ENCODE measurements at places on chromosomes 5 and 9.

DNA sequence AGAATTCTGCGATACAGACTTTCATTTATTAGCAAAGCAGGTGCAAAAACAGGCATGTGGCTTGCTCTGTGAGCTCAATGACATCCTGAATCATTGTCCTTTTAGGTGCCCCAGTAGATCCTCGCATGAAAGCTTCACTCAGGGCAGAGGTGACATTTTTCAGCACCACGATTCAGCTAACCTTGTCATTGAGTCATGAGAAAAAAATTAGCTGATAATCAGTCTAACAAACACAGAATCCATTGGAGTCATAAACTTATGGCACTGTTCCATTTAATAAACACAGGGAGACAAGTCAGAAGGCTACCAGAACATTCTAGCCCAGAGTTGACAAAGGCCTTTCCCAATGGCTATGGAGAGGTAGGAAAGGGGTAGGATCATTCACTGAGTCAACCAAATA is 104.8 kb upstream of the RAD23B start:
- DNase-seq = no peak

- no peak for DNase-seq
Measured at GRCh38 chr5:83510260-83510659, 38.7 kb downstream of the VCAN start.

GRCh38 chr9:96214635-96215034 is 87.3 kb downstream of the HSD17B3 start:
- DNase-seq = no peak

DNA sequence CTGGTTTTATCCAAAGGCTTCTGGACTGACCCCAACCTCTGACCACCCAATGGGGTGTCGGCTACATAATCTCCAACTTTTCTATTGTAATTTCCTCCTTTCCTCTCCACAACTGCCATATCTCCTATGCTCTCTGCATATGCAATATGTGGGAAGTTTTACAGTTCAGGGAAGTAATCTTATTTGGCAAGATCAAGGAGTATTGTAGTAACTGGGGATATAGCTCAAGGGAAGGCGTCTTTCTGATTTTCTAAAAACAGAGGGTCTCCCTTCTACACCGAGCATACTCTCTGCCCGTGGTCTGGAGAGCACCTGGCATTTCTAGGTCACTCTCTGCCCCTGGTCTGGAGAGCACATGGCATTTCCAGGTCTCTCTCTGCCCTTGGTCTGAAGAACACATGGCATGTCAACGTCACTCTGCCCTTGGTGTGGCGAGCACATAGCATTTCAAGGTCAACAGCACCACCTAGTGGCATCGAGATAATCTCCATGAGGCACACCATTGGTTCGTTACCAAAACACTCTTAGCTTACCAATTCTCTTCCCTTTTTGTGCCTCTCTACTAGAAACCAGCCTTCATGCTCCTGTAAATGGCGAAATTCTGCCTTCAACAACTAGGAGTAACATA is 616.4 kb upstream of the NUDT12 start:
- DNase-seq = no peak

GRCh38 chr5:143017541-143017940 is 247.4 kb downstream of the ARHGAP26 start:
- no peak for DNase-seq

- no peak for DNase-seq
Measured at GRCh38 chr5:120096413-120096812, 367.7 kb upstream of the PRR16 start.

DNA sequence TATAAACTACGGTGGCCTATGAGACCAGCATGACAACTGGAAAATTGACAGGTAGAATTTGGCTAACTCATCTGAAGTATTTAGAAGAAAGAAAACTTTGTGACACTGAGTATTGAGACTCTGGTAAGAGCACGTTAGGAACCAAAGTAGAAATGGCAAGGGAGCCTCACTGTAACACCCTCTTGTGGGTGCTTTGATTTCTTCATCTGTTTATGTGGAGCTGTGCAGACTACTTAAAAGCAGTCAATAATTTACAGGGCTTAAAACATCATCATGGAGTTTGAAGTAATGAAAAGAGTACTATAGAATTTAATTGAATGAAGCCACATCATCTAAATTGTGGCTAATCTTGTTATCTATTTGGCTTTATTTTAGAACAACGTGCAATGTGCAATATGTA is 414.2 kb downstream of the CCDC171 start:
- no peak for DNase-seq

- DNase-seq = no peak
Measured at GRCh38 chr5:31232273-31232888, 38.9 kb downstream of the CDH6 start.

DNA sequence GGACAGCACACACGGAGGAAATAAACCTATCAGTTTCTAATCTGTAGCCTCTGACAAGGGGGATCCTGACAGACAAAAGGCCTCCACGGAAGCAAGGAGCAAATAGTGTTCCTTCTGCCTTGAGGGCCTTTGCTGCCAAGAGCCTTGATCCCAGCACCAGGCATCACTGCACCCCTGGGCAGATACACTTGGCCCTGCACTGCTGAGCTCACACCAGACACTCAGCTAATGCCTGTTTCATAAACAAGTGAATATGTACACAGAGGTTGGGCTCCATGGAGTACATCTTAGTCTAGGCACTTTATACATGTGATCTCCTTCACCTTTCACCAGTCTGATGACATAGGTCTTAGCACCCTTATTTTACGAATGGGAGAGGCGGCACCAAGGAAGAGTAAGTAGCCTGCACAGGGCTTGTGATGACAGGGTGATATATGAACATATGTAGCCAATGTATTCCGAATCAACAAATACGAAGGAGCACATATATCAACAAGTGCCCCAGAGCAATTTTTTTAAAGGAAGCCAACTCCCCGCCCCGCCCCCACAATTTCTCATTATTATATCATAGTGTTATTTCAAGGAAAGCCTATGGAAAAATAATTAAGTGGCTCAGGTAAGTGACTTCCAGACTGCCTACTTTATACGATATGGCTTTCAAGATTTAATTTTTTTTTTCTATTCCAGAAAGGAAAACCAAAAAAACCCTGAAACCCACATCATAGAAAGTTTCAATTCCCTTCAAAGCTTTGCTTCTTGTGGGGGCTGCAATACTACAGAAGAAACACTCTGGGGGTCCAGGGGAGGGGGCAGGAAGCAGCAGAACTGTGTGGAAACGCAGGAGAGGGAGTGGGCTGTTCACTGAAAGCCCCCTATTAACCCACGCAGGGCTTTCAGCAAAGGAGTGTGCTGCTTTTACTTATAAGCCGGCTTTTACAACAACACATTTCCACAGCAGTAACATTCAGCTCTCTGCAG is 32.0 kb downstream of the CDC14B start:
- no peak for DNase-seq

GRCh38 chr5:132268769-132269551 is 11.5 kb downstream of the PDLIM4 start:
- no peak for DNase-seq

GRCh38 chr5:124764585-124764984 is 18.1 kb upstream of the ZNF608 start:
- DNase-seq = no peak

DNA sequence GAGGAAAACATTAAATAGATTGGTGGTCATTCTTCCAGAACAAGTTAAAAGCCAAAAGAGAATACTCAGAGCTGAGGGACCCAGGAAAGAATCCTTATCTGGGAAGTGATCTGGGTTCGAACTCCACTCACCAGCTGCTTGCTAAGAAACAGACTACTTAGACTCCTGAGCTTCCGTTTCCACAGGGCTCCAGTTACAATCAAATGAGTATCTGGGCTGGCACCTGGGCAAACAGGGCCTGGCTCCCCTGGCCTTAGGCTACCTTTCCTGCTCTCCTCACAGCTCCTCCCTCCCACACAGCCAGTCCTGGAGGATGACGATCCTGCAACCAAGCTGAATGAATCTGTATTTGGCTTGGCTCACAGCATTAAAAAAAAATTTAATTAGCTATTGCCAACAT is 2.5 kb downstream of the MAPK9 start:
- DNase-seq = no peak

- no peak for DNase-seq
Measured at GRCh38 chr5:51846015-51846414, 462.8 kb downstream of the ISL1 start.

DNA sequence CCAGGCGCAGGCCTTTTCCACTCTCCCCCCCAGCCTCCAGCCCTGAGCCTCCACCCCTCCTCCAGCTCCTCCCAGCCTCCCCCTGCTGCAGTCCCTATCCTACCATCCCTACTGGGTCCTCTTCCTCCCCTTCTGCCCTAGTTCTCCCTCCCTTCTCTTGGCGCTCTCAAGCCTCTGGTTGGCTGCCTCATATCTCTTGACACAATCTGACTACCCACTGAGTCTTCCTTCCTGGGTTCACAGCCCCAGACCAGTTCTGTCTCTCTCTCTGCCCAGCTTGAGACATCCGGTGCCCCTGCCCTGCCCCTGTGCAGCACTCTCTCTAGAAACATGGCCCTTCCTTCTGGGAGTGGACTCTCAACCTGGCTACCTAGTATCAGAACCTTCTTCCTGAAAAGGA is 76.2 kb downstream of the TSPAN17 start:
- no peak for DNase-seq

GRCh38 chr9:37342895-37343294 is 79.6 kb upstream of the GRHPR start:
- DNase-seq = no peak

All from T-helper 22 cell (primary cell).